AG10803 (cell line): ENCODE measurements at places on chromosomes 4 and X.

DNA sequence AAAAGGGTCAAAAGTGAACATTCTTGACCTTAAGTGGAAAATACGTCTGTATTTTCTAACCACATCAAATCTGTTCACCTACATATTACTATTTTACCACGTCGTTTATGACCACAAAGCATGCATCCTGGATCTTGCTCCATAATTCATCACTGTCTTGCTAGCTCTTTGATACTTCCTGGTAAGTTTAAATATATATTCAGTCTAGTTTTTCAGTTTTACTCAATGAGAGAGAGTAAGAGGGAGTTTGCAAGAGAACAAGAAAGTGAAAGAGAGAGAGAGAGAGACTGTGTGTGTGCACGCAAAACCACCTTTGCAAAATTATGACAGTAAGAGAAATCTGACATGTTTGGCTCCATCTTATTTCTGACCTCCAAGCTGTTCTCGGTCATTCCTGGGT lies 173.7 kb upstream of the GALNTL6 start:
- DNase-seq: no peak

GRCh38 chr4:1756893-1757779 lies 35.8 kb downstream of the TACC3 start:
- no peak for DNase-seq

- peak; percentile 9 for DNase-seq
These were observed 989 bp upstream of the PCDH10 start for GRCh38 chr4:133147921-133148689.

DNA sequence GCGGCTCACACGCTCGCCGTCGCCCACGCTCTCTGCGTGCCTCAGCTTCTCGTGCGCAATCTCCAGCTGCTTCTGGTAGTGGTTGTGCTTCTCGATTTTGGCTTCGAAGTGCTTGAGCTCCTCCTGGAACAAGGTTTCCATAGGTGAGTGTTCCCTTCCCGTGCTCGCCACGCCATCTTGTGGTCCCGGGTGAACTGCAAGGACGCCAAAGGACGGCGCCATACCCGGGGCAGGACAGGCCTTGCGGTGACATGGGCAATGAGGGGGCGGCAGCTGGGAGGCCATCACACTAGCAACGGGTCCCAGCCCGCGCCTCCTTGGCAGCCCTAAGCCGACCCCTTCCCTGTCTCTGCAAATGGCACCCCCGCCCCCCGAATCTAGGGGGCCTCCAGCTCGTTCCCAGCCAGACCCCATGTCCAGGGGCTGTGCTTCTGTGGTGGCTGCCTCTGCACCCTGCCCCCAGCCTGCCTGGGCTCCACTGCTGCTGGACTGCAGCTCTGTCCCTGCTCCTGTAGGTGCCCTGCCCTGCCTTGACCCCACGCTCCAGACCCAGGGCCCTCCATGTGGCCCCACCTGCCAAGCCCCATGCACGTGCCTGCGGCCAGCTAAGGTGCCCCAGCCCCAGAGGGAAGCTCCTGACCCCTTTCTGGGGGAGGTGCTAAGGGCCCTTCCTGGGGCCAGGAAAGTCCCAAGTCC lies 17.3 kb downstream of the LRPAP1 start:
- no peak for DNase-seq

DNA sequence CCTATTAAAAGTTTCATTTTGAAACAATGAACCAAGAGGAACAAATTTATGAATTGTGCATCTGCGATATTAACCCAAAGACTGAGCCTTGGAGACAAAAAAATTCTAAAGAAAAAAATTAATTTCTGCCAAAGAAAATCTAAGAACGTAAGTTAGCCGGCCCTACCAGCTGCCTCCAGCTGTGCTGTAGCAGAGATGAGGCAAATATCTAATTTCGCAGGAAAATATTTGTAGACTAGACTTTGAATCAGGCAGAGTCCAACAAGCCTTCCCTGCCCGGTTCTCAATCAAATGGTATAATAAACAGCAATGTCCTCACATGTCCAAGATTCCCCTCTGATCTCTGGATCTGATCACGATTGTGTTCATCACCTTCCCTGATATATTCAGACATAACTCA lies 21.2 kb upstream of the SMIM20 start:
- no peak for DNase-seq

- peak; percentile 46 for DNase-seq
These were observed 205.9 kb upstream of the GALNT7 start for GRCh38 chr4:172962564-172963353.

- no peak for DNase-seq
These were observed 1096.8 kb downstream of the C4orf33 start for GRCh38 chr4:130192787-130193186.

GRCh38 chr4:145525291-145525740 lies 43.7 kb downstream of the SMAD1 start:
- DNase-seq: no peak

DNA sequence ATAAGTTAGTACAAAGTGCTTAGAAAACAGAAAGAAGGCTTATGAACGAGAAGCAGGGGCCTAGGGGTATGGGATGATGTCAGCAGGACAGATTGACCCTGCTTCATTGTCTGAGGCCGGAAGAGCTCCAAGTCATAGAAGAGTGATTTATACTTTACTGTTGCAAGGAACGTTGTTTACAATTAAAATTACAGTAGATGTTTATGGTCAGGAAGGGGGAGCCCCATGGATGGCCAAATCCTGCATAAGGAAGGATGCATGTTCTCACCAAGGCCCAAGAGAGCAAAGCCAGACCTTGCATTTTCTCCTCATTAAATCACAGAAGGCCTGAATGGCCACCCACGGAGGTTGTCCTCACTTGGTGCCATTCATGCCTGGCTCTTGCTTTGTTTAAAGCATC lies 115.3 kb downstream of the LDB2 start:
- no peak for DNase-seq

GRCh38 chr4:4385729-4386295 lies 1.1 kb upstream of the NSG1 start:
- no peak for DNase-seq

- peak; percentile 25 for DNase-seq
These were observed 65.7 kb upstream of the MID1 start for GRCh38 chrX:10685923-10686595.

DNA sequence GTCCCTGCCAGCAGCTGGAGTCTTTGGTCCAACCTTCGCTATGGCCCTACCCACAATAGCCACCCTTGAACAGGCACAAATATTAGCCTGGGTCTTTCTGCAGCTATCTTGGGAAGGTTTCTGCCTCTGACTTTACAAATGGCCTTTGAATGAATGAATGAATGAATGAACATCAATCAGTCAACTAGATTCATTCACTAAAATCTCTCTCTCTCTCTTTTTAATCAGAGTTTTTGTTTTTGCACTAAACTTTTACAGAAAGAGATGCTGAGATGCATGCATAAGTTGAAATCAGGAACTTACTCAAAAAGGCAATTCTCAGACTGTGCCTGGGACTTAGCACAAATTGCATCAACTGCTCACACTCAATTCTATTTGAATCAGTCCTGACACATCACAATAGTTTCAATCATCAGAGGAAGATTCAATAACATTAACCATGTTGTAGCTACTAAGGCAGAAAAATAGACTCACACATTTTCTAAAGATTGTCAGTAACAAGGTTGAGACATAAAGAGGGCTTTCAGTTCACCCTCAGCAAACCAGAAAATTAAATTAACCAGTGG lies 55.0 kb downstream of the ANXA3 start:
- no peak for DNase-seq

DNA sequence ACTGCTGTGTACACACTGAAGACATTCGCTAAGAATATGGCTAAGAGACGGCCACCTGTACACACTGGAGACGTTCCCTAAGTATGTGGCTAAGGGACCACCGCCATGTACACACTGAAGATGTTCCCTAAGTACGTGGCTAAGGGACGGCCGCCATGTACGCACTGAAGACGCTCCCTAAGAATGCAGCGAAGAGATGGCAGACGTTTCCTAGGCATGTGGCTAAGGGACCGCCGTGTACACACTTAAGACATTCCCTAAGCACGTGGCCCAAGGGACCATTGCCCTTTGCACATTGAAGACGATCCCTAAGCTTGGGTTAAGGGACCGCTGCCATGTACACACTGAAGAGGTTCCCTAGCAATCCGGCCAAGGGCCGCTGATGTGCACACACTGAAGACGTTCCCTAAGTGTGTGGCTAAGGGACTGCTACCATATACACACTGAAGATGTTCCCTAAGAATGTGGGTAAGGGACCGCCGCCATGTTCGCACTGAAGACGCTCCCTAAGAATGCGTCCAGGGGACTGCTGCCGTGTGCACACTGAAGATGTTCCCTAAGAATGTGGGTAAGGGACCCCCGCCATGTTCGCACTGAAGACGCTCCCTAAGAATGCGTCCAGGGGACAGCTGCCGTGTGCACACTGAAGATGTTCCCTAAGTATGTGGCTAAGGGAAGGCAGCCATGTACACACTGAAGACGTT lies 36.7 kb downstream of the DHRSX start:
- no peak for DNase-seq

GRCh38 chrX:138856881-138857604 lies 145.5 kb upstream of the FGF13 start:
- peak; percentile 58 for DNase-seq

DNA sequence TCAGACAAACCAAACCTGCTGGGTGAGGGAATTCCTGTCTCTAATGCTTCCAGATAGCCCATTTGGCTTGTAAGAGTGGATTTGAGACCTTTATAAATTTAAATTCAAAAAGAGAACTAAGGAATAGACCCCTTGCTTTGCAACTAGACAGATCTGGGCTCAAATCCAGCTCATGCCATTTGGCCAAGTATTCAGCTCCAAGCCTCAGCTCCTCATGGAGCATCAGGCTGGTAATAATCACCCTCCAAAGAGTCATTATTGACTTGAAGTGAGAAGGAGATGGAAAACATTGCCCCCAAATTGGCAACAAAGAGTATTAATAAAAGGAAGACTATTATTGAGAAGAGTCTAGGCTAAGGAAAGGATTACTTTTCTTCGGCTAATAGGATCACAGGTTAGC lies 134.7 kb downstream of the PDE5A start:
- DNase-seq: no peak

DNA sequence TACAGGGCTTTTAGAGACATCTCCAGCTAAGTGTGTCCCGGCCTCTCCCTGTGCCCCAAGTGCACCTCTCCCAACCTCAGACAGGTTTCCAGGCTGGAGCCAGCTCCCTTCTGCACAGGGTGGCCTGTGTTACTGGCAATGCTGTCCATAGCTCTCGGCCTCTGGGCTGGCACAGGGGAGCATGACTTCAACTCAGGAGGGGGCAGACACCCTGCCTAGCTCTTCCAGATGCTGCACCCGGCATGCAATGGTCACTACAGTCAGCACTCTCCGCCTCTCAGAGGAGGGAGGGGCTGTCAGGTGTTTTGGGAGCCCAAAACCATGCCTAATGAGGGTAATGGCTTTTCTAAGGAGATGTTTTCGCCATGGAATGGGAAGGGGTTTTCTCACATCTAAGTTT lies 2.4 kb upstream of the IRAK1 start:
- DNase-seq: no peak

GRCh38 chr4:67087897-67088296 lies 457.4 kb downstream of the CENPC start:
- DNase-seq: peak; percentile 5

DNA sequence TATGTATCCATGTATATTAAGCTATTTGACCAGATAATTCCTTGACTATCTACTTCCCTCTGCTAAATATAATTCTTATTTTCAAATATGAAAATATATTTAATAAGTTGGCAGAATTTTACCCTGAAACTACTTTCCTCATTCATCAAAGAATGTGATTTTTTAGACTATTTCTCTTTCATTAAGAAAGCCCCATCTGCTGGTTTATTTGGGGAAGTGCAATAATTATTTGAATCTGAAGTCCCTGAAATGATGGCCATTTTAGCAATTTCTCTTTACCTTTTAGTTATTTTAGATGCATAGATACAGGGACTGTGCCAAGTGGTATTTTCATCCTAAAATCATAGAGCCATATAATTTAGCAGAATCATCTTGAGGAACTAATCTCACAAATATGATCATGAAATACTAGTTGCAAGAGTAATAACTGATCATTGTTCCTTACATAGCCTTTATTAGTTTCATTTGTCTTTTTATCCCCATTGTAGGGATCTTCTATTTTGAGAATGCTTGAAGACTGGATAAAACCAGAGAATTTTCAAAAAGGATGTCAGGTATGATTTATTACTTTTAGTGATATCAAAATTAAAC lies 39.0 kb downstream of the ENPEP start:
- DNase-seq: peak; percentile 36

GRCh38 chrX:47178337-47178736 lies 15.3 kb upstream of the UBA1 start:
- no peak for DNase-seq

- no peak for DNase-seq
These were observed 219.7 kb downstream of the PALLD start for GRCh38 chr4:168716406-168717129.

GRCh38 chr4:21451032-21451431 lies 497.5 kb downstream of the KCNIP4 start:
- DNase-seq: peak; percentile 0

- DNase-seq: no peak
These were observed 43.6 kb upstream of the SPP1 start for GRCh38 chr4:87931932-87932331.

- no peak for DNase-seq
These were observed 284.2 kb downstream of the RCHY1 start for GRCh38 chr4:75229806-75230570.

DNA sequence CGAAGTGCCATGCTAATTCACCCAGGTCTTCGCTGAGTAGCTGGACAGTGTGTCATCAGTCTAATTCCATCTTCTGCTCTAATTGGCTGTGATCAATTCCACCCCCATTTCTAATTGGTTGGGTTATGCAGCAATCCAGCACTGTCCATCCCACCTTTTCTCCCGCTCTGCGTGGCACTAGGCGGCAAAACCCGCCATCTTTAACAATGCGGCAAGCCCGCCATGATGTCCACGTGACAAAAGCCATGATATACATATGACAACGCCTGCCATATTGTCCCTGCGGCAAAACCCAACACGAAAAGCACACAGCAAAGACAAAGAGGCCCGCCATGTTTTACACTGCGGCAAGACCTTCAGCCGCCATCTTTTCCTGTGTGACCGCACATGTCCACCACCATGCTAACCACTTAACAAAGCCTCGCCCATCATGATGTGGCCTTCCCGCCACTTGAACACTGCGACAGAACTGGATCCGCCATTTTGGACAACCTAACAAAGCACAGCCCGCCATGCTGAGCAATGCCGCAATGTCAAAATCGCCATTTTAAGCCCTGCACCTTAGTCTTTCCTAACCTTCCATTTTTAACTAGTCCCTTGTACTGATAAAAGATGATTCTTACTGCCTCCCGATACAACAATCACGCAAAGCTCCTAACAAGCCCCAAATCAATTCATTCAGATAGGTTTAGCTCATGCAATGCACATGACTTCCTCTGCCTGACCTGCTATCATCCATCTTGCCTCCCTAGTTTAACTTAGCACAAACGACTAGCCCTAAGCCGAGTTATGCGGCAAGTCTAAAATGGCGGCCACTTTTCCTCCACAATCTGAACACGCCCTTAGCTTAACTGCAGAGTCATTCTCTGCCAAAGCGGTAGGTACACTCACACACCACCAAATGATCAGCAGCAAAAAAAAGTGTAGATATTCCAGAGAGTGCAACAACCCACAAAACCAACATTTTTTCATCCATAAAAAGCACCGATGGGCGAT lies 288.3 kb downstream of the CHIC1 start:
- no peak for DNase-seq
